Stimulated activated CD8-positive, alpha-beta memory T cell treated with anti-CD3 and anti-CD28 coated beads, Interleukin-4, amount 100 ng/mL, for 1 hour (primary cell): ENCODE measurements at places on chromosomes 7 and 10.

DNA sequence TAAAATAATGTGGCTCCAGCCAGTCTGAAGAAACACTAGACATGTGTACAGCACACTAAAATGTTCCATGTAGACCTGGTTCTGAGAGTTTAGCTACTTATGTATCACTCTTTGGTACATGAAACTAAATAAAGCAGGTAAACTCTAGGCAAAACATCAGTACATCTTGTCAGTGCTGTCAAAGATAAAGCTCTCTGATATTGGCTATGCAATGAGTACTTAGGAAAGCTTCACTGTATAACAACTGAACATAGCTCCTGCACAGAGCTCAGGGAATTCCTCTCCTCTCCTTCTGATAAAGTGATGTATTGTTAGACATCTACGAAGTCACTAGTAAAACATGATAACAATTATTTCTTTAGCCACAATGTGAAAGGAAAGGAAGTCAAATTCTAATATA, 3.5 kb downstream of the LRRN3 start:
- no peak for DNase-seq

GRCh38 chr7:74032191-74032490, 4.2 kb downstream of the ELN start:
- DNase-seq = no peak

DNA sequence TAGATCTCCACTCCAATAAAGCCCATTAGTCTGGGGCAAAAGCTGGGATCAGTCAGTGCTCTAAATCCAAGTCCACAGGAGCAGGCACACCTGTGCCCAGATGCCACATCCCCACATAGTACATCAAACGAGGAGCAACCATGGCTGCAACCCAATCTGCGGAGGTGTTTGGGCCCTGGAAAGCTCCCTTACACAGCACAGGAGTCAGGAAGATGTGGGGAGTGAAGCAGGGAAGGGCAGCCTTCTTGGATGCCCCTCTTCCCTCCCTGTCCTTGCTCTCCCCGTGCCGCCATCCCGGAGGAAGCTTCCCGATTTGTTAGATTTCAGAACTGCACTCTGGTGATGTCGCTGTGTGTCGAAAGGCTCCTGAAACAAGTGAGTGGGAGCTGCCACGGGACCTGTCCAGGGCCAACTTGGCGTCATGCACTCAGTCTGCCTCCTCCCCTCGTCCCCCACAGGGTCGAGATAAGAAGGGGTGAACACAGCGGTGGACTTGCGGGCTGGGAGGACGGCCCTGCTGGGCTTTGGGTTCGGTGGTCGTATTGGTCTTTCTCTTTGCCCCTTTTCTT, 230.6 kb upstream of the GRB10 start:
- no peak for DNase-seq

- DNase-seq = no peak
These were observed at the start of gene TRIM8 for GRCh38 chr10:102644066-102644645. Gene TRIM8 (plus strand): TSS chr10:102644479. CDS start chr10:102644618, 139 bp downstream.

GRCh38 chr7:43869867-43870240, 537 bp upstream of the MRPS24 start:
- no peak for DNase-seq

DNA sequence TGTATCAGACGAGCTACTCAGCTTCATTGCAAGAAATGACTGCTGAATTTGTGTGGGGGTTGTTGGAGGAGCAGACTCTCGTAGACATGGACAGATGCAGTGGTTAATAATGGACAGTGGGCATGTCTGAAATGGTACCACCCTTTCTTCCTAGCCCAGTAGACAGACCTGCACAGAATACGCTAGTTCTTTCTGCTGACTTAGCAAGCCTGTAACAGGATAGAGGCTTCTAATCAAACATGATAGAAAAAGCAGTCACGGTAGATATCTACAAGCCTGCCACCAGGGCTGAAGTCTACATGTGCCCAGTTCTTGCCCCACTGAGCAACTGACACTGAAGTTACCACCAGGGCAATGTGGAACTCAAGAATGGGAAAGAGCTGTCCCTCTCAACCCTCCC, 188.0 kb downstream of the FANK1 start:
- DNase-seq = no peak
